ENCODE measurements at places on chromosomes 7 and 10.

GRCh38 chr7:119037941-119038340 is 813.4 kb downstream of the ANKRD7 start:
- DNase-seq, result no peak

DNA sequence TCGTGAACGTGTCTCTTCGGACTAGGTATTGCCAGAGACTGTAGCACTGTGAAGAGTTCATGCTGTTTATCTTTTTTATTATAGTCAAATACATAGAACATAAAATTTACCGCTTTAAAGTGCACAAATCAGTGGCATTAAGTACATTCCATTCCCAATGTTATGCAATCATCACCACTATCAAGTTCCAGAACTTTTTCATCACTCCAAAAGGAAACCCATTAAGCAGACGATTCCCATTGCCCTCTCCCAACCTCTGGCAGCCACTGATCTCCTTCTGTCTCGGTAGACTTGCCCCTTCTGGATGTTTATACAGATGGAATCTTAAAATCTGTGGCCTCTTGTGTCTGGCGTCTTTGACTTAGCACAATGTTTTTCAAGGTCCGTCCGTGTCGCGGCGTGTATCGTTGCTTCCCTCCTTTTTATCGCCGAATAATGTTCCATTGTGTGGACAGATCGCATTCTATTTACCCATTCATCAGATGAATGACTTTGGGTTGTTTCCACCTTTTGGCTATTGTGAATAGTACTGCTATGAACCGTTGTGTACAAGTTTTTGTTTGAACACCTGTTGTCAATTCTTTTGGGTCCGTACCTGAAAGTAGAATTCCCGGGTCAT is 2.7 kb downstream of the PROSER2 start:
- no peak for DNase-seq

DNA sequence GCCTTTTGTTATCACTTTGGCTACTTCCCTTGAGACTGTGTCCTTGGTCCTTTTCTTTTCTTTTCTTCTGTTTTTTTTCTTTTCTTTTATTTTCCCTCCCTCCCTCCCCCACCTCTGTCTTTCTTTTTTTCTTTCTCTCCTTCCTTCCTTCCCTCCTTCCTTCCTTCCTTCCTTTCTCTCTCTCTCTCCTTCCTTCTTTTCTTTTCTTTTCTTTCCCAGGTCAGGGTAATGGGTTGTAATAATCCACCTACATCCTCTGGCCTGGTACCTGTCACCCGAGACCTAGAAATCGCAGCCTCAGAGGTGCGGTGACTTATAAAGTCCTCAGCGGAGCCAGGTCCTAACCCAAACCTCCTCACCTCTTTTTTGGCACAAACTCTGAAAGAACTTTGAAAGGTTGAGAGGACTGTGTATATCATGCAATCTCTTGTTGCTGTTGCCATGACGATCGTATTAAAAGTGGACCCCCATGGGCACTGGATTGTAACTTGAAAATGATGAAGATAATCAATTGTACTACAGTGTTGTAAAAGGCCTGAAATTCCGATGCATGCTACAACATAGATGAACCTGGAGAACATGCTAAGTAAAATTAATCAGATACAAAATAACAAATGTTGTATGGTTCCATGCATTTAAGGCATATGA is 140.7 kb upstream of the AGK start:
- no peak for DNase-seq

GRCh38 chr7:129796186-129796775 is 156.5 kb downstream of the UBE2H start:
- no peak for DNase-seq

DNA sequence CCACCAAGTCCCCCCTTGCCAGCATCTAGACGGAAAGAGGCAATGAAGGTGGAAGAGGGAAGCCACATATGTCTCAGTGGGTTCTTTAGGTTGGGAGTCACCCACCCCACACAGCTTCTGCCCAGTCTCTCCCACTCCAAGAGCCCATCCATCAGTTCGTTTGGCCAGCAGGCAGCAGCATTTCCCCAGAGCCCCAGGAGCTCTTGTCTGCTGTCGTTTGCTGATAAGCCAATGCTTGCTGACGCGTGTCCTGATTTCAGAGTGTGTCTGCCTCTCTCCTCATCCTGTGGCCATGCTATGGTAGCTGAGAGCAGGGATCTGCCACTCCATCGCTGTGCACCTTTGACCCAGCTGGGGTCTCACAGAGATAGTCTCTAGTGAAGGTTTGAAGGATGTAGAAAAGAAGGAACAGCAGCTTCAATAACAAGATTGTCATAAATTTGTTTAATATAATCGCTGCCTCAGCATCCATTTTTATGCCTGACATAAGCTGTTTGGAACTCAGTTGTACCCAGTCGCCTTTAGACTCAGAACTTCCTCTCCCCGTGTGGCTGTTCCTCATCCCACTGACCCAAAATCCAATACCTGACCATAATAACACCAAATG is 39.4 kb upstream of the GDF10 start:
- DNase-seq, result no peak

DNA sequence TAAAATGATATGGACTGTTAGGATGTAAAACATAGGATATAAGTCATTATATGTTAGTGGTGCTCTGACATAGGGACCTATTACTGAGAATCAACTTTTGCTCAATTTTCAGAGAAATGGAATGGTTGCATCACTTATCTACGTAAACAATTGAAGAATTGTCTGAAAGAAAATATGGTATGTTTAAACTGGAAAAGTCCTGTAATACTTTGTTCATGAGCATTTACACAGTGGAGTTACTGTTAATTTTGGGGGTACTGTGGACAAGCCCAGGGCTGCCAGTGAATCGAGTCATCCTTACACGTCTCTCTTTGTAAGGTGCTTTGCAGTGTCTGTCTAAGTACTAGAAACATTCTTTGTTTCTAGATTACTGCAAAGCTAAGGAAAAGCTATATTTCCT is 152.0 kb downstream of the ZNF22 start:
- DNase-seq, result no peak

GRCh38 chr10:51291961-51292360 is 217.7 kb downstream of the PRKG1 start:
- no peak for DNase-seq

GRCh38 chr10:86876748-86877147 is 80.7 kb downstream of the MMRN2 start:
- DNase-seq, result no peak

DNA sequence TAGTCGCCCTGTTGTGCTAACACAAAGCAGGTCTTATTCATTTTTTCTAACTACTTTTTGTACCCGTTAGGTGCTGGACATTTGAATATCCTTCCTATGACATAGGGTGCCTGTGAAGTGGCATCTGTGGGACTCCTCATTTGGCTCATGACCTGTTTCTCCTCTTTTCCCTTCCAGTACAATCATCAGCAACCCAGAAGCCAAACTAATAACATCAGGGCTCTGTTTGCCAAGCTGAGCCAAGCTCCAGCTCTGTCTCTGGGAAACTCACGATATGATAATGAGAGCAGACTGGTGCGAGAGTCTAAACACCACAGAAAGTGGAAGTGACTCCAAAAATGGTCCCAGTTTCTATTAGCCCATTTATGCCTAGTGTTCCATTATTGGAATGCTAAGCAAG is 92.0 kb downstream of the SVIL start:
- DNase-seq, result no peak

GRCh38 chr10:84353052-84353803 is 24.8 kb downstream of the CCSER2 start:
- DNase-seq, result no peak

GRCh38 chr7:112346381-112347060 is 103.7 kb upstream of the IFRD1 start:
- DNase-seq, result no peak

DNA sequence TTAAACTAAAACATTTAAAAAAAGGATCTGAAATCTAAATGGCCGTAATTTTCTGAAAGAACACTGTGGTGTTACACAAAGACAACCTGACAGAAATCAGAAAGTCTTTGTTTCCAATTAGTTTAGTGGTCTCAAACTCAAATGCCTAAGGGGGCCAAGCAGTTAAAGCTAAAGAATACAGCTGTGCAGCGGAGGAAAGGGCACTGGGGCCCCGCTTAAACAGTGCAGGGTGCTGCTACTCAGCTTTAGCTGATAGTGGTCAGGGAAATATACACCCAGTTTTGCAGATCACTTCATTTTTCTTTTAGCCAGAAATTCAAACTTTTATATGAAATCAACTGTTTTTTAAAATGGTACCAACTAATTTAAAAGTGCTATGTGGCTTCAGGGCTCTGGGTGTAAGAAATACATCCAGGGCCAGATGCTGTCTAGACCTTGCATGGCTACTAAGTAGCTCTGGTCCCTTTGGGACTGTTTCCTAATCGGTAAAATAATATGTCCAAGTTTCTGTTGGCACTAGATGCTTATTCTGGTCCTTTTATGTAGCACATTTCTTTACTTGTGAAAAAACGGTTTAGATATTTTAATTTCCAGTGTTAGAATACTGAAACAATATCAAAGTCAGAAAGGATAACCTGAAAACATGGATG is 161.8 kb upstream of the LAMB4 start:
- DNase-seq, result no peak

DNA sequence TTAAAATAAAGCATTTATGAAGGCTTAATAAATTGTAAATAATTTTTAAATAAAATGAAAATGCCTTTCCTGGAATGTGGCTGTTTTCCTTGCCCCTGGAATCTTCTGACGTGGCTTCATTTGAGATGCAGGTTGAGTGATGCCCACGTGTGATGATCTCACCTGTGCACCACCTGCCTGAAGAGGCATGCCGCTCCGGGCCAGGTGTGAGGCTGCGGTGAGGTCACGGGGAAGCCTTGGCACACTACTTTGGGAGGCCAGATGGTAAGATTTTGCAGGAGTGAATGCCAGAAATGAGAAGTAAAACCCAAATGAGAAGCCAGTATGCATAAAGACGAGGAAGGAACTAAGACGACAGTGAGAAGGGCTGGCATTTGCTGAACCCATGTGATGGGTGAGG is 36.2 kb downstream of the GOT1 start:
- no peak for DNase-seq

GRCh38 chr7:3955751-3956696 is 655.0 kb downstream of the SDK1 start:
- DNase-seq, result no peak

GRCh38 chr7:20158684-20159083 is 58.5 kb downstream of the MACC1 start:
- no peak for DNase-seq

- DNase-seq, result no peak
Observed at GRCh38 chr10:88157981-88158465, 294.6 kb downstream of the PTEN start.

DNA sequence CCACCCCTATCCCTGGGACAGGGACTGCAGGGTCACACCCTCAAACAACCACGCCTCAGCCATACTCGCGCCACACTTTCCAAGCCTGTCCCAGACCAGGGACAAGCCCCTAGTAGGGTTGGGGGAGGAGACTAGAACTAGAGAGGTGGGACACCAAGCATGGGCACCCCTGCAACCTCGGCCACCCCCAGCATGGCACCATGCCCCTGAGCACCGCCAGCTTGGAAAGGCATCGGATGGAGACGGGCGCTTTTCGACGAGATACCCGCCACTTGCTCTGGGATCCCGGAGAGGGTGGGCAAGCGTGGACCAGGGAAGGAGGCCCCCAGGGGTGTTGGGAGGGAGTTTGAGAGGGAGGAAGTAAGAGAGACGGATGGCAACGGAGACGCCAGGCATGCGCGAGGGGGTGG is 13.1 kb upstream of the KMT2E start:
- no peak for DNase-seq

GRCh38 chr7:75843613-75844116 is 30.1 kb upstream of the CCL24 start:
- no peak for DNase-seq

GRCh38 chr7:79340212-79340611 is 113.3 kb downstream of the MAGI2 start:
- no peak for DNase-seq

- DNase-seq, result no peak
Observed at GRCh38 chr10:7102084-7102483, 308.8 kb downstream of the SFMBT2 start.

DNA sequence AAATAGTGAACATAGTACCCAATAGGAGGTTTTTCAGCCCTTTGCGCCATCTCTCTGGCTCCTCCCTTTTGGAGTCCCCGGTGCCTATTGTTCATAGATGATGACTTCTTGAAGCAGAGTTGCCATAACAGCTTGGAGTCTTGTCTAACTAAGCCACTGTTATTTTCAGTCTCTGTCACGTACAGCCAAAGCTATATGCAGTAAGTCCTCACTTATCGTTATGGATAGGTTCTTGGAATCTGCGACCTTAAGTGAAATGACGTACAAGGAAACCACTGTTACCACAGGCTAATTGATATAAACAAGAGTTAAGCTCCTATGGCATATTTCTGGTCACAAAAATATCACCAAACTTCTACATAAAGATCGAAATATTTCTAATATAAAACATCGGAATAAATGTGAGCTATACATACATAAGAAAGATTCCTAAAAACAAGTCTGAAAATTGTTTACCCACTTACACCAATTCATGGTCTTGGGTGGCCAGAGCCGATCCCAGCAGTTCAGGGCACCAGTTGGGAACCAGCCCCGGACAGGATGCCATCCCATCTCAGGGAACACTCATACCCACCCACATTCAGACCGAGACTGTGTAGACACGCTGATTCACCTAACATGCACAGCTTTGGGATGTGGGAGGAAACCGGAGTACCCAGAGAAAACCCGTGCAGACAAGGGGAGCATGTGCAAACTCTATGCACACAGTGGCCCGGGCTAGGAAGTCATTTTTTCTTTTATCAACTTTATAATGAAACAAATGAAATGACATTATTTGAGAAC is 76.0 kb upstream of the PRPS1L1 start:
- DNase-seq, result no peak

- no peak for DNase-seq
Observed at GRCh38 chr7:135782377-135782776, 33.8 kb upstream of the FAM180A start.

- DNase-seq, result no peak
Observed at GRCh38 chr7:50595491-50596102, 30.4 kb upstream of the DDC start.

DNA sequence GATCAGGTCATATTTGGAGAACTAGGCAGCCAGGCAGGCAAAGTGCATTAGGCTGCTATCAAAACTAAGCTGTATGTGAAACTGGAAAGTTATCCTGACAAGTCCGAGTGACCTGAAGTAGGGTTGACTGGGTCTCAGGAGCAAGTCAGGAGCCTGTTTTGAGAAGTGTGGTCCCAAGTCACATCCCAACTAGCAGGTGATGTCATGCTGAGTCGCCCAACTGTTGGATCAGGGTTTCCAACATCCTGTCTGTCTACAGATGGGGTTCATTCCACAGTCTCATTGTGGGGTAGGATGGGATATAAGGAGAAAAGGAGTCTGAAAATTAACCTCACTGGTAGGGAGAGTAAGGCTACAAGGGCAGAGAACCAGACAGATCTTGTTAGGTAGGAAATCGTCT is 27.0 kb downstream of the SLC26A4 start:
- DNase-seq, result no peak

GRCh38 chr10:86087716-86088115 is 278.9 kb downstream of the GRID1 start:
- no peak for DNase-seq

GRCh38 chr10:27433976-27434375 is 70.1 kb upstream of the RAB18 start:
- no peak for DNase-seq

- DNase-seq, result no peak
Observed at GRCh38 chr7:36175886-36176285, 22.8 kb downstream of the EEPD1 start.
